ENCODE measurements at places on chromosomes 5 and 9. TPM values are rescaled to one million over a fixed set of nuclear protein-coding genes. Genes with fewer than 3 reads are reported as not detected.
A peak's percentile ranks its signal among the peaks of the same experiment; 100 is the strongest.

DNA sequence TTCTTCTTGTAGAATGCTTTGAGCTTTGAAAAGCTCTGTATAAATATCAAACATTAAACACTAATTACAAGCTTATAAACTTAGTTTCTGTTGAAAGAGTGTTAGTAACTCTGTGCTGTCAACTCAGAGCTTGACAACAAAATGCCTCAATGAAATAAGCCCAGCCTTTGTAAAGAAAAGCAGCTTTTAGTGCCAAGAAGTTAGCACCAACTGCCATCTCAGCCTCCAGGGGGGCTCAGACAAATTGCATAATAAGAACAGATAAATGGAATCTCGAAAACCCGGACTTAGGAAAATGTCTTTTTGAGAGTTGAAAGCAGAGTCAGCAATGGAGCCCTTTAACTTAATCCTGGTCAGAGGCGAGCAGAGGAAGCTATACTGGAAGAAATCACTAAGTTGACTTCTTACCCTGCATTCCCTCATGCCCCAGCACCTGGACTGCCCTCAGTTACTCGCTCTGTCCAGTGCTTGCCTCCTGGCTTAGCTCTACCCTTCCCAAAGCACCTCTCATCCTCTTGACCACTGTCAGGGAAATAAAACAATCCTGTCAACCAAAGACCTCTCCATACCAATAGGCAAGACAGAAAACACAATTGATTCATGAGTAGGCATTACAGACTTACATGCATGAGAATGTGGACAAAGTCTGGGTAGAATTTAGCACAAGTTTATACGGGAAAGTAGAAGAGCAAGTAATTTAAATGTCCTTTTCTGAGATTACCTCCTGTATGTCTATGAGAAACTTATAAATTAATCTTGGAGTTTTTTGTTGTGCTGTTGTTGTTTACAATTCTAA lies 352.7 kb downstream of the ZNF608 start:
- ATAC-seq = peak; percentile 39

- peak; percentile 42 for ATAC-seq
These were observed 209.4 kb upstream of the TLE4 start for GRCh38 chr9:79362100-79363081.

DNA sequence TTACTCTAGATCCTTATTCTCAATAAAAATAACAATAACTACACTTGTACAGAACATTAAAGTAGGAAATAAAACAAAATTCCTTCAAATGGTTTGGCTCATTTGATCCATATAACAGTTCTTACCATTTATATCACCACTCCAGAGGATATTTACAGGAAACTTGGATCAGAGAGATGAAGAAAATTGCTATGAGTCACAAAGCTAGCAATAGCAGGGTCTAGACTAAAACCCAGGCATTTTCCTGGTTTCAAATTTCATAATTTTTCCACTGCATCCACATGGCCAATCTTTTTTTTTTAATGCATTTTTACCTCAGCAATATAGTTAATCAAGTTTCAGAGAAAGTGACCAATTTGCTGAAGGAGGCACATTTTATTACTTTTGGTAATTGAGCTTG lies 299.2 kb downstream of the ELAVL2 start:
- ATAC-seq = no peak

DNA sequence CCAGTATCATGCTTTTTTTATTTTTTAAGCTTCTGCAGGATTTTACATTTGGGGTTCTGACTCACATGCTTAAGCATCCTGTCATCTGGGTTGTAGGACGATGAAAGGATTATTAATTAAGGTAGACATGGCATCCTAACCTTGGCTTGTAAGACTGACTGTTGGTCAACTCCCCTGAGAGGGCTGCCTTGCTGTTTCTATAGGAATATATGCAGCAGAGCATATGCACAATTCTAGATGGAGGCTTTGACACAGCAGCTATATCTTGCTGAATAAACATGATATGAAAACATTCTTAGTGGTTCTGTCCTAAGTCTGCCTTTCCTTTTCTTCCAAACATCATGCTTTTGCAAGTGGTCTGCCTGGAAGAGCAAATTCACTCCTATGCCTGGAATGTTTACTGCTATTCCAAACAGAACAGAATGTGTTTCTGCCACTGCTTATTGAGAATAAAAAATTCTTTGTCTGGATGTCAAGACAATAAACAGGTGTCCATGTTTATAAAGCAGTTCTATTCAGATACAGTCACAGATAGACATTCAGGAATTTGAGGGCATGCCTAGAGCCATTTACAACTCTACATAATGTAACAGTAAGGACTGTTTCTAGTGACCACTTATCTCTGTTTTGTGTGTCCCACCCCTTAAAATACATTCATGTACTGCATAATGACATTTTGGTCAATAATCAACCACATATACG lies 166.2 kb upstream of the PPP2R2B start:
- ATAC-seq = no peak

GRCh38 chr5:173944511-173944910 lies 44.5 kb upstream of the C5orf47 start:
- ATAC-seq = no peak

DNA sequence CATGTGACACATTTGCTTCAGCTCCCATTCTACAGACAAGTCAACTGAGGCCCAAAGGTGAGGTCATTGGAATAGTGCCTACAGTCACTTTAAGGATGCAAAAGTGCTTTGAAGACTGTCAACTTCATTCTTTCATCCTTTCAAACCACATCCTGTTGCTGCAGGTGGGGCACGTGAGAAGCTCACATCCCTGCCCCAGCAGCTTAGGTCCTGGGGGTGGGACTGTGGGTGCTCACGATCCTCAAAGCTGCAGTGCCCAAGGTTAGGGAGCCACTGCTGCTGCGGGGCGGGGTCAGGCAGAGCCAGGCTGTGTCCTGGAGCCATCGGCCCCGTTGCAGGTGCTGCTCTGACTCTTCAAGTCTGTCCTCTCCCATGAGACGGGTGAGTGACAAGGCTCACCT lies 57.9 kb upstream of the IER5L start:
- no peak for ATAC-seq

DNA sequence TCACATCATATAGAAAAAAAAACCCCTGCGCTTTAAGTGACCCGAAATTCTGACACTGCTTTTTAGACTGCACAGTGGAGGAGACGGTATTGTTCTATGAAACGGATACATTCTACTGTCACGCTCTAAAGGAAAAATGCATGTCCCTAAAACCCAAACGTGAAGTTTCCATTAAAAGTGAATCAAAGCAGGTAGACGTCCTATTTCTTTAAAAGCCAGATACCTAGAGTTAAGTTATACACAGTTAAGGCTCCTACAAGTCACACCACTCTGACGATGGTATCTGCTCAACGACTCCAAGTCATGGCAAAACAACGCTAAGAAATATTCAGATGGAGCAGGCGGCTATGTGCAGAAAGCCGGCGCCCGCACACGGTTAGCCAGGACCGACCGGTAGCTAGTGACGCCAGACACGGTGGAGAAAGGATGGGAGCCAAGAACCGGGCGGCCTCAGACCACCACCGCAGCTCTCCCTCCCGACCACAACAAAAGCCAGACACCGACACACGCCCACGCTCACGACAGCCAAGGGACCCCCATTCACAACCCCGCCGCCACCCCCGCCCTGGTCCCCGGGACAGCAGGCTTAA lies 734 bp downstream of the SKP1 start:
- peak; percentile 3 for ATAC-seq

DNA sequence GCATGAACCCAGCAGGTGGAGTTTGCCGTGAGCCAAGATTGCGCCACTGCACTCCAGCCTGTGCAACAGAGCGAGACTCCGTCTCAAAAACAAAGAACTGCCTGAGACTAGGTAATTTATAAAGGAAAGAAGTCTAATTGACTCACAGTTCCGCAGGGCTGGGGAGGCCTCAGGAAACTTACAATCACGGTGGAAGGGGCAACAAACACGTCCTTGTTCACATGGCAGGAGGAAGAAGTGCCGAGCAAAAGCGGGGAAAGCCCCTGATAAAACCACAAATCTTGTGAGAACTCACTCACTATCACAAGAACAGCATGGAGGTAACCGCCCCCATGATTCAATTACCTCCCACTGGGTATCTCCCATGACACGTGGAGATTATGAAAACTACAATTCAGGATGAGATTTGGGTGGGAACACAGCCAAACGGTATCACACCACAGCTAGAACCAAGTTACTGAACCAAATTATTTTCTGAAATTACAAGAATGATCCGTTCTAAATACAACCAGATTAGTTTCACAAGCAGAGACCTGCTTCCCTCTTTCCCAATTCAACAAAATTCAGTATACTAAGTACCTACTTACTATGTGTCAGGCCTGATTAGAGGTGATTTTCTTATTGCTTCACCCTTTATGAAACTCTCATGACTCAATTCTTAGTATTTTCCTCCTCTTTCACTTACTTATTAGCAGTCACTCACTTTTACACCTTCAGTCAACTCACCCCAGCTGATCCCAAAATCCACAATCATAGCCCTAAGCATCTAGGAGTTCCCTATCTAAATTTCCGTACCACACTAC lies 8.4 kb downstream of the UBTD2 start:
- peak; percentile 95 for ATAC-seq

Gene EGFL7
- 13.0 TPM for total RNA-seq

Gene CDH9
- not detected for total RNA-seq

Gene DPYSL3
- total RNA-seq = 5.1 TPM

Gene GPRIN1
- total RNA-seq = 1.9 TPM

Gene C8G
- total RNA-seq = not detected
